Naive thymus-derived CD4-positive, alpha-beta T cell (primary cell): ENCODE measurements at places on chromosomes 1 and 21. TPM values are rescaled to one million over a fixed set of nuclear protein-coding genes. Genes with fewer than 3 reads are reported as not detected.

DNA sequence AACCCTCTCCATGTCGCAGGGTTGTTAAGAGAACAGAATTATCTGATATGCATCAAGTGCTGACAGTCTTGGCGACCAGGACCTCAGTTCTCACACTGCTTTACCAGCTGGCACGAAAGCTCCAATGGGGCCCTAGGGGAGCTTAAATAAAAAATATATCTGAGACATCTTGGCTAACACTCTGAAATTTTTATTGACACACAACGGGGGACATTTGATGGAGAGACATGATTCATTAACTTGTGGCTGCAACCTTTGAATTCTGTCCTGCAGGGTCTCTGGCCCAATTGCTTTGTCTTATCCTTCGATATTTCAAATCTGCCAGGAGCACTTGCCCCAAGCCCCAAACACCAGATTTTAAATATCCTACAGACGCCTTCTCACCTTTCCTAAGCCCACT, 567.0 kb downstream of the AJAP1 start:
- H3K4me3 ChIP-seq = no peak overlapping the region
- no peak overlapping the region for H3K27ac ChIP-seq
- no peaks in the 10 kb centered on the region for H3K27me3 ChIP-seq
- no peak for DNase-seq
- no peaks in the 10 kb centered on the region for H3K36me3 ChIP-seq
- no peaks in the 10 kb centered on the region for H3K4me1 ChIP-seq

- no peaks in the 10 kb centered on the region for H3K4me1 ChIP-seq
- H3K27me3 ChIP-seq = no peaks in the 10 kb centered on the region
- no peaks in the 10 kb centered on the region for H3K36me3 ChIP-seq
These were observed 1902.3 kb downstream of the NCAM2 start for GRCh38 chr21:22900490-22900889.

CYP2J2 gene
- 4.0 TPM for polyA plus RNA-seq

ZBTB40 gene
- polyA plus RNA-seq = 6.2 TPM

PUM1 gene
- 146 TPM for polyA plus RNA-seq

ANGPTL7 gene
- not detected for polyA plus RNA-seq

SAMD13 gene
- polyA plus RNA-seq = 0.43 TPM
